ENCODE measurements at places on chromosomes 4 and X.

DNA sequence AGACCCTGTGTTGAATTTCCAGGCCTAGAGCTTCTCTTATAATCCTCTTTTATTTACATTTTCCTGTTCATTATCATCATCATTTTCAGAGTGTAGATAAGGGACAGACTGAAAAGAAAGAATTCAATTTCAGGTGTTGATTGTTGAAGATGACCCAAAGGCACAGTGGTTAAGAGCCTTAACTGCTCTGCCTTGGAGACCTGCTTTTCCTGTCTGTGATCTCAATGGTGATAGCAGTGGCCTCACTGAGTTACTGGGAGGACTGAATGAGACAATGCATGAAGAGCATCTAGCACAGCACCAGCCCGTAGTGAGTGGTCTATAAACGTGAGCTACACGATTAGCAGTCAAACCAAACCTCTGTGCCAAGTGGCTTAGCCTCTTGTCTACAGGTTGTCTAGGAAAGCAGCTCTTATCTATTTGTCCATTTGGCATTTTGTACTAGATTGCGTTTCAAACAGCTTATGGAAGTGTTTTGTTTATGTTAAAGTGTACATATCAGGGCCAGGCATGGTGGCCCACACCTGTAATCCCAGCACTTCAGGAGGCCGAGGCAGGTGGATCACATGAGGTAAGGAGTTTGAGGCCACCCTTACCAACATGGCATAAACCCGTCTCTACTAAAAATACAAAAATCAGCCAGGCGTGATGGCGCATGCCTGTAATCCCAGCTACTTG, 41.5 kb downstream of the SETD7 start:
- no peak for DNase-seq

GRCh38 chr4:174828845-174829701, at the start of gene GLRA3:
Gene GLRA3, minus strand, starts transcription at chr4:174829247. Its CDS starts 436 bp downstream, at chr4:174828811.
- no peak for DNase-seq

- no peak for DNase-seq
These were observed 129.1 kb downstream of the HMX1 start for GRCh38 chr4:8742546-8742945.

- no peak for DNase-seq
These were observed 118.6 kb downstream of the PALLD start for GRCh38 chr4:168615294-168616065.

DNA sequence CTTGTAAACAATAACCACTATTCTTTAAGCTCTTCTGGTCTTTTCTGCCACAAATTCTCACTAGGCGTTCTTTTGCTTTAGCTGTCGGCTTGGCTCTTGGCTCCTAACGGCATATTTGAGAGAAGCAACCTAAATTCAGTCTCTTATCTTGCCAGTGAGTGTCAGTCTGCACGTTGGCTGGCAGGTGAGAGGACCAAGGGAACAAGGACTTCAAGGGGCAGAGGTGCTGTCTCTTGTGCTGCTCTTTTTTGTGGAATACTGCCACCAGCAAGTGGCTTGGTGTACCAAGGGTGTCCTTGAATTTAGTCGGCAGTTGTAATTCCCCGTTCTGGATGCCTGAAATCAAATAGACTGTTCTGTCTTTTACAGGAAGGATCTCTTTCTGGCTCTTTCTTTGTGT, 77.8 kb upstream of the SLC4A4 start:
- no peak for DNase-seq

DNA sequence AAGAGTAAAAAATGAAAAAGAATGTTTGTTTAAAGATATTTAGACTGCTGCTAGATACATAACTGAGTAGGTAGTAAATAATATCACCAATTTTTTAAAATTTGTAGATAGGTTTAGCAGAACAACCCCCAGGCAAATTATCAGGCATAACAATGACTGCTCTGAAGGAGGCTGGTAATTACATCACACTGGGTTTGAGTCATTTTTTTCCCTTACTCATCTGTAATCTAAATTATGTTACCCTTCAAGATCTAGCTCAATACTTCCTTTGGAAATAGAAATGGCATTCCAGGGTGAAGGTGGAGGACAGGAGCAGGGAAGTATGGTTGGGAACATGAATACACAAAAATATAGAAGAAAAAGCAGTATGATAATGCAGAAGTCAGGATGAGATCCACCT, 431.6 kb upstream of the MAOA start:
- no peak for DNase-seq

GRCh38 chr4:167903291-167903721, 189.0 kb upstream of the ANXA10 start:
- no peak for DNase-seq

DNA sequence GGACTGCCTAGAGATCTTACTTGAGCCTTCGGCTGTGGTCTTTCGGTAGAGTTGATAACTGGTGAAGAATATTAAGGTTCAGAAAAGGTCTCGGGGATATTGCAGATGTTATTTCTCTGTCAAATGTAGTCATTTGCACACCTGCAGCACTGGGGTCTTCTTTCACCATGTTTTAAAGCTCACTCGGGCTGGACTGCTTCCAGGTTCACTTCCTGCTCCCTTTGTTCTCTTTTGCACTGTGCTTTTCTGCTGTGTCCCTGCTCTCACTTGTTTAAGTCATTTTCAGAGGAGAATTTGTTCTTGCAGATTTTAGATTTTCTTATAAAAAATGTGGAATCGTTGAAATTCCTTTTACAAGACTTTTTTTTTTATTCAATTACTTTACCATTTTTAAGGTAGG, 68.5 kb downstream of the BMPR1B start:
- no peak for DNase-seq

- no peak for DNase-seq
These were observed 607.4 kb upstream of the PITX2 start for GRCh38 chr4:111230265-111230664.

DNA sequence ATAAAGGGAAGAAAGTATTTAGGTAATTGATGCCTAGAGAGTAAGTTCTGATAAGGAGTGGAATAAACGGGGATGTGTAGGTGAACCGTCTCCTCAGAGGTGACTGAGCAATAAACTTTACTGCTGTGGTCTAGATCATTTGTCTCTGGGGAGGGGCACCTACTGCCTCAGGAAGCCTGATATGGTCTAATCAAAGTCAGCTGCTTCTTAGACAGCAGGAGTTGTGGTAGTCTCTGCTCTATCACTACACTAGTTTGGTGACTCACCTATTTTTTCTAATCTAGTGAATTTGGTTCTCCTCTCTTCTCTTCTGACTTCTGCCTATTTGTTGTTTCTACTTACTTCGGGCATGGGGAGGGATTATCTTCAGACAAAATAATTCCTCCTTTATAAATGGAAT, 95.1 kb upstream of the STIM2 start:
- DNase-seq: no peak

DNA sequence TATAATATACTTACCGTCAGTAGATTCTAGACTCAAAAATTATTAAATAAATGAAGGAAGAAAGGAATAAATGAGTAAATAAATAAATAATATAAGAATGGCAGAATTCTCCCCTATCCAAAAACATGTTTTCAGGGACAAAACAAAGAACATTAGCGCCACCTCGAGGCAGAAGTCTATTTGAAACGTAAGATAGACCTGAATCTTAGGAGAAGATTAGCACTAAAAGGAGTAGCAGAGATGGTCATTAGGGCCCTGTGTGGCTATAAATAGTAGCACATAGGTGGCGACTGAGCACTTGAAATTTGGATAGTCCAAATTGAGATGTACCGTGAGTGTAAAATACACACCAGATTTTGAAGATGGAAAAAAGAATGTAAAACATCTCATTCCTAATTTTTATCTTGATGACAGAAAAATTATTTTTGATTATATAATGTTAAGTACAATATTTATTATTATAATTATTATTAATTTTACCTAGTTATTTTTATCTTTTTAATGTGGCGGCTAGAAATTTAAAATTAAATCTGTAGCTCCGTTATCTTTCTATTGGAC, 24.3 kb upstream of the SRD5A3 start:
- peak; percentile 98 for DNase-seq

DNA sequence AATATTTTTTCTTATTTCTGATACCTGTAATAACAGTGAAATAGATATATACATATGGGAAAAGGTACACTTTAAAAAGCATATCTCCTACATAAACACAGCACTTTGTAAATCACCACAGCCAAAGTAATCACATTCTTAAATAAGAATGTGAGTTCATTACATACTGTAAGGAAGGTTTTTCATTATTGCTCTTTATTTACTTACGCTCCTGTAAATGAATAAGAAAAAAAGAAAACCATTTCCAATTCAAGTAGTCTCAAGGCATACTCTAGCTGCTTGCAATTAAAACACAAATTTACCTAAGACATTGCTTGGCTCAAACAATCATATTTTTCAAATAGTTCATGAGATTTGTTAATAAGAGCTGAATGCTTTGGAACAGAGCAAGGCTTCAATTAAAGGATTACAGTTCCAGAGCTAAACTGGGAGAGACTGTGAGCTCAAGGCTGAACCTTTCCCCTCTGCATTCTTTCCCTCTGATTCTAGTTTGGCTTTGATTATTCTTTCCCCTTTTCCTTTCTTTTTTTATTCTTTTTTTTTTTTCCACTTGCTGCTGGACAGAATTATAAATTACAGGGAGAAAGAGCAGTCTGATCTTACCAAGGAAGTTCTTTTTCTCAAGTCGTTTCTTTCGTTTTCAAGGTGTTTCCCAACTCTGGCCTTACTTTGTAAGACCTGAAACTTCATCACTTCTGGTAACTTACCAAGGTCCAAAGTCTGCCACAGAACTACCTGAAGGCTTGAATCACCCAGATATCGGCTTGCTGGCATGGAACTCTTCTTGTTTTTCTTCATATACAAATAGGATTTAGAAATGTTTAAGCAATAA, 278.3 kb downstream of the INPP4B start:
- DNase-seq: no peak

- peak; percentile 3 for DNase-seq
These were observed 128.5 kb upstream of the ARX start for GRCh38 chrX:25144043-25144940.

DNA sequence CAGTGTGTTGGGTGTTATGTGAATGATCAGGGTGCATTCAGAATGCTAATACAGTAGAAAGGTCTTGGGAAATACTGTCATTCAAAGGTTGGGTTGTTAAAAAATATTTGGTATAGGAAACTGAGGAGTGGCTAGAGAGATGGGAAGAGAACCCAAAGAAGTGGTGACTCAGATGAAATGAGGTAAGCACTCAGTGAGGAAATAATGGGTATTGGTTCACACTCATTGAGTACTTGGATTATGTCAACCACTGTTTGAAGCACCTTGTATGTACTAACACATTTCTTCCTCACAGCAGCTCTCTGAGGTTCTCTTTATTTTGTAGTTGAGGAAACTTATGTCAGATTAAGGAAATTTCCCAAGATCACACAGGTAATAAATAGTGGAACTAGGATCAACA, 40.8 kb upstream of the NUDT6 start:
- DNase-seq: peak; percentile 73

- DNase-seq: peak; percentile 22
These were observed 42.0 kb downstream of the MAP7D3 start for GRCh38 chrX:136209016-136209738.

DNA sequence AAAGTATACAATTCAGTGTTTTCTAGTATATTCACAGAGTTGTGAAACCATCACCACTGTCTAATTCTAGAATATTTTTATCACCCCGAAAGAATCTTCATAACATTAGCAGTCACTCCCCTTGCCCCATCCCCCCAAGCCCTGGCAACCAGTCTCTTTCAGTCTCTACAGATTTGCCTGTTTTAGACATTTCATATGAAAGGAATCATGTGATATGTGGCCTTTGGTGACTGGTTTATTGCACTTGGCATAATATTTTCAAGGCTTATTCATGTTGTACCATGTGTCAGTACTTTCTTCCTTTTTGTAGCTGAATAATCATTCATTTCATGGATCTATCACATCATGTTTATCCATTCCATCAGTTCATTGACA, 371.7 kb downstream of the AFF2 start:
- DNase-seq: no peak

DNA sequence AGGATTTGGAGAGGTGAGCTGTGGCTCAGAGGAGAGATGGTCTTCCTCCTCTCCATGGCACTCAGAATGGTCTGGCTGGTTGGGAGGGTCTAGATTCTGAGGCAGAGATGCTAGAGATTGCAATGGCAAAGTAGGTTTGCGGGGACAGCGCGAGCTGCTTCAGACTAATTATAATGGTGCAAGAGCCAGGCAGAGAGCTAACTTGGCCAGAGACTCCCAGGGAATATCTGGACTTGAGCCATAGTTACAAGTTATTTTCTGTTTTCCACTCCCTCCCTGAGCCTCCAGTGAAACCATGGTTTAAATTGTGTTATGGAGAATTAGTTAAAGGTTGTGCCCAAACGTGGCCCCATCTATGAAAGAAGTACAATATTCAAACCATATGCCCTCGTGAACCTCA, 44.7 kb upstream of the ELF2 start:
- DNase-seq: no peak

All from inflammatory macrophage treated with lipopolysaccharide for 1 hour (primary cell).